ENCODE measurements at places on chromosomes 3 and 15.

- DNase-seq, result no peak
Measured at GRCh38 chr15:77025083-77025901, 30.4 kb downstream of the PSTPIP1 start.

GRCh38 chr3:134148534-134148933 is 102.1 kb downstream of the RYK start:
- no peak for DNase-seq

DNA sequence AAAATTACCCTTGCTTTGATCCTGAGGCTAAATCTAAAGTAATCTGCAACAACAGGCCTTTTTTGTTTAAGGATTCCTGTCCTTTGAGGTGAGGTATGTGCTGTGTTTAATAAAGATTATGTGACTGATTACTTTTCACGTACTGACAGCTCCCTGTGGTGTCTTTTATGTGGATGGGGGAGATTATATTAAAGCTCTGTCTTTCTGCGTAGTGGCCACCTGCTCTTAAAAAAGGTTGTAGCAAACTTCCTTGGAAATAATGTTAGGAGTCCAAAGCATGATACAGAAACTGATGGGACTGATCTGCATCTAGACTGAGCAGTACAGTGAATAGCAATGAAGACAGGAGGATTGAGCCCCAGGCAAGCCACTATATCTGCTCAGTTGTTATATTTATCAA is 453.0 kb upstream of the GOLIM4 start:
- no peak for DNase-seq

- no peak for DNase-seq
Measured at GRCh38 chr3:104566054-104566453, 800.7 kb upstream of the ALCAM start.

DNA sequence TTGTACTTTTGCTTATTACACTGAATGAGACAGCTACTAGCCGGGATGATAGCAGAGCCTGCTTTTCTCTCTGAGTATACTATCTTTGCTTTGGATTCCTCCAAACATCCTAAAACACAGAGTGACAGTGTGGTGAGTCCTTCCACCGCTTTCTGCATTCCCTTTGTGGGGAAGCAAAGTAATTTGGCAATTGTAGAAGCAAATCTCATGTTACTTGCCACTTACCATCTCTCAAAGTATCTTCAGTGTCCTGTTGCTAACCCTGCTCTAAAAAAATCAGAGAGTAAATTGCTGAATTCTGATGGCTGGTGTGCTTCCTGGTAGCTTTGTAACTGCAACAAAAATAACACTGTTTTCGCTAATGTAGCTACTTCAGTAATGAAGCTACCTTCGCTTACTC is 92.4 kb upstream of the LRRFIP2 start:
- no peak for DNase-seq

- no peak for DNase-seq
Measured at GRCh38 chr3:106882297-106882696, 494.9 kb upstream of the CCDC54 start.

DNA sequence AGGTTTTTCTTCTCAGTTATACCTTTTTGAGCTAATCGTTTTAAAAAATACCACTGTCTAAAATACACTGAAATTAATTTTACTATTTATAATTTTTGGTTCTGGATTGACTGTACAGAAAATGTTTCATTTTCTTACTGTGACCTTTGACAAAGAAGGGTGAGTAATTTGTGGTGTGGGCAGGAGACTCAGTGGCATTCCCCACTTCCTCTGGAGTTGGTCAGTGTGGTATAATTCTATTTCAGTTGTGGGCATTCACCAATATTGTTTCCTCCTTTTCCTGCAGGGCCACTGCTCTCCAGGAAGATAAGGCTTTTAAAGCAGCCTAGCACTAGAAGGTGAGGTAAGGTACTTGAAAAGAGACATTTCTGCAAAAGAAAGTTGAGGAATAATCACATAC is 6.5 kb downstream of the DAG1 start:
- DNase-seq, result peak; percentile 66
